ENCODE measurements at places on chromosomes 12 and 14. TPM values are rescaled to one million over a fixed set of nuclear protein-coding genes. Genes with fewer than 3 reads are reported as not detected.

GRCh38 chr14:56243110-56243509 is 124.9 kb downstream of the PELI2 start:
- DNase-seq: peak; percentile 37

SMIM41 gene
- total RNA-seq: 6.5 TPM

TSPAN19 gene
- total RNA-seq: 13.7 TPM

ACVRL1 gene
- 101 TPM for total RNA-seq
